NCI-H510A (cell line): ENCODE measurements at places on chromosomes 2 and 18.

DNA sequence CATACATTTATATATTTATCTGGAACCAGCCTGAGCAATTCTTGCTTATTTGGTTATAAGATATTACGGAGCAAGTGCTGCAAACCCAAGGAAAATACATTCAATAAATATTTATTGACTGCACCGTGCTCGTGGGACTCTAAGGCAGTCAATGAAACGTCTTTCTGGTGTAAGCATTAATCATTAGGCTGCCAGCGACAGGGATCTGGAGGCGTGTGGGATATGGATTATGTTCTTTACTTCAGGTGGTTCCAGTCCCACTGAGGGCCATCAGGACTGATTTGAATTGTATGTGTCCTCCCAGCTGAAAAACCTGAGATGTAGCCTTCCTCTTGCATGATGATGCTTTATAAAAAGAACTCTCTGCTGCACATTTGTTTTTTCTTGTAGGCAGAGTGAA lies 75.4 kb downstream of the TACR1 start:
- no peak for DNase-seq

- DNase-seq, result no peak
Measured at GRCh38 chr2:53131416-53131815, 636.2 kb upstream of the CHAC2 start.

DNA sequence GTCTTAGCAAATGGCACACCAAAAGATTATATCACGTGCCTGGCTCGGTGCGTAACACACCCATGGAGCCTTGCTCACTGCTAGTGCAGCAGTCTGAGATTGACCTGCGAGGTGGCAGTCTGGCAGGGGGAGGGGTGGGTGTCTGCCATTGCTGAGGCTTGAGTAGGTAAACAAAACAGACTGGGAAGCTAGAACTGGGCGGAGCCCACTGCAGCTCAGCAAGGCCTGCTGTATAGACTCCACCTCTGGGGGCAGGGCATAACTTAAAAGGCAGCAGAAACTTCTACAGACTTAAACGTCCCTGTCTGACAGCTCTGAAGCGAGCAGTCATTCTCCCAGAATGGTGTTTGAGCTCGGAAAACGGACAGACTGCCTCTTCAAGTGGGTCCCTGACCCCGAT lies 55.9 kb upstream of the FSHR start:
- DNase-seq, result no peak

GRCh38 chr18:5506174-5506573 lies 37.6 kb downstream of the EPB41L3 start:
- no peak for DNase-seq

DNA sequence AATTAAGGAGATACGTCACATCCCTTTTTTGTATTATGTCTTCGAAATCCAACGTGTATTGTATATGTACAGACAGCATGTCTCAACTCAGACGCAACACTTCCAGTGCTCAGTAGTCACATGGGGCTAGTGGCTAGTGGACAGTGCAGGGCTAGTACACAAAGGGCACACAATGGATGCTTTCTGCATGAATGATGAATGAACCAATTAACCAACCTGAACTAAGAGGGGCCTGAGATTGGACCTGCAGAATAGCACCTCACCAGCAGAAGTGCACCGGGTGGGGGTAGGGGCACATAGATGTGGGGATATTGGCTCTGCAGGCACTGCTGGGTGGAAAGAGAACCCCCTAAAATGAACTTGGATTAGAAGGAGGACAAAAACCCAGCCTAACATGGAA lies 20.7 kb downstream of the ST8SIA5 start:
- no peak for DNase-seq

- no peak for DNase-seq
Measured at GRCh38 chr18:5106730-5107129, 90.3 kb downstream of the AKAIN1 start.

DNA sequence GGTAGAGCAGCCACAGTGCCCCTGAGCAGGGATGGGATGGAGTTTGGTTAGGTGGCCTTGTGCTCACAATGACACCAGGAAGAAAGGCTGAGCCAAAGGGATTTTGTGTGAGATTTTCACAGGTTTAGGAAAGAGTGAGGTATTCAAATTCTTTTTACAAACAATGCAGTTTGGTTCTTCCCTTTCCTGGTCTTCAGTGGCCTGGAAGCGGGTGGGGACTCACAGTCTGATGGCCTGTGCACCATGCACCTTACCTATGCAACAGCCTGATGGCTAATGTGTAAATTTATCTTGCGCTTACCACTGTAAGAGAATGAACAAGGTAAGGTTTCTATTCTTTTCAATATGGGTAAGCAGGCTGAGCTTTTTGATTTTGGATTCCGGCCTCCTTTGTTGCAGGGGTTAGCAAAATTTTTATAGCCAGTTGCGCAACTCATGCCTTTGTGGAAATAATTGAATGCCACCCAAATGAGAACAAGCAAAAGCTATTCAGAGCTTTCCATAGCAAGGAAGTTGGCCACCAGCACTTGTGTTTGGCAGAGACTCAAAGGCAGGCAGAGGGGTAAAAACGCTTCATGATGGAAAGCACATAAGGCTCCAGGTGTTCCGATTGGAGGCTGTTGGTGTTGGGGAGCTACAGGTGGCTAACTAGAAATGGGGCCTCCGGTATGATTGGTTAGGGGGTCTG lies 23.8 kb upstream of the IL1R2 start:
- DNase-seq, result no peak

DNA sequence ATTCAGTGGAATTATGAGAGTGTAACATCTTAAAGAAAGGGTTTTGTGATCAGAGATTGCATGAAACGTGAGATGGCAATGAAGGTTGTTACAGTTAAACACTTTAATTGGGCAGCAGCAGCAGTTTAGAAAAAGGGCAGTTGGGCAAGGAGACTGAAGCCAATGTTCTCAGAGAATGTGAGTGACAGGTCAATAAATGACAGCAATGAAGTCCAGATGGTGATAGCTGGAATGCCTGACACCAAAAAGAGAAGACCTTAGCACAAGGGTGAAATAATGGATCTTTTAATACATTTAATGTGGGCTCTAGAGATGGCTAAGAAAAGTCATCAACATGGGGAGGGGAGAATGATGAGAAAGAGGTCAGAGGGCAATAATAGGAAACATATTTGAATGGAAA lies 89.4 kb upstream of the CDH7 start:
- no peak for DNase-seq

DNA sequence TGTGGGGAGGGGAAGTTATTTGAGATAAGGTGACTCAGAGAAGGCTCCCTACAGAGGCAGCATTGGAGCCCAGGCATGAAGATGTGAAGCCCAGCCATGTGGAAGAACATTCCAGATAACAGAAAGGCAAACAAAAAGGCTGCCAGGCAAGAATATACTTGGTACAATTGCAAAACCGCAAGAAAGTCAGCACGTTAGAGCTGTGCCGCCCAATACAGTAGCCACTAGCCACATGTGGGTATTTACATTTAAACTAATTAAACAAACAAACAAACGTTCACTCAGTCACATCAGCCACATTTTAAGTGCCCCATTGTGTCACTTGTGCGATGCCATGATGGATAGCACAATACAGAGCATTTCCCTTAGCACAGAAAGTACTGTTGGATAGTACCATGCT lies 179.6 kb downstream of the SATB2 start:
- DNase-seq, result no peak

- DNase-seq, result peak; percentile 9
Measured at GRCh38 chr2:47535073-47535472, 132.1 kb downstream of the MSH2 start.

- DNase-seq, result no peak
Measured at GRCh38 chr2:10654069-10654468, 35.7 kb downstream of the NOL10 start.

GRCh38 chr18:6423289-6423688 lies 8.6 kb upstream of the L3MBTL4 start:
- DNase-seq, result no peak

- DNase-seq, result no peak
Measured at GRCh38 chr2:108925735-108926134, 63.3 kb downstream of the EDAR start.

- no peak for DNase-seq
Measured at GRCh38 chr2:182207049-182207746, 219.6 kb downstream of the PDE1A start.

DNA sequence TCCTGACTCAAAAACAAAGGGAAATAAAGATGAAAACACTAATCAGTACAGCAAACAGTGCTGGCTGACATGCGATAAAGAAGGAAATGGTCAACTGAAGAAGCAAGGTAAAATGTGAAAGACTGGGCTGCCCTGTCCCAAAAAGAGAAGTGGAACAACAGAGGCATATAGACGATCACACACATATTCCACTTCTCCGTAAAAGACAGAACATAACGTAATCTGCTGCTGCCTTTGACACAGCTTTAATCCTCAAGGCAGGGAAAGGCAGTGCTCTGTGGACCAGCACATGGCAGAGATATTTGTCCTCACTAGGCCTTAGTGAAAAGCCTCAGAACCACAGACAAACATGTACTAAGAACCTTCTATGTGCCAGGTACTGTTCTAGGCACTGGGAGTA lies 24.3 kb upstream of the REL start:
- DNase-seq, result no peak

GRCh38 chr2:54535599-54536195 lies 79.6 kb downstream of the SPTBN1 start:
- DNase-seq, result no peak

- no peak for DNase-seq
Measured at GRCh38 chr2:39399570-39399969, 37.5 kb downstream of the MAP4K3 start.

- DNase-seq, result no peak
Measured at GRCh38 chr2:199663157-199663556, 187.8 kb downstream of the FTCDNL1 start.

- peak; percentile 13 for DNase-seq
Measured at GRCh38 chr18:55489034-55489986, 98.7 kb downstream of the TCF4 start.

- DNase-seq, result no peak
Measured at GRCh38 chr2:29729932-29730331, 191.5 kb downstream of the ALK start.

GRCh38 chr2:222017252-222017850 lies 281.4 kb downstream of the PAX3 start:
- no peak for DNase-seq

GRCh38 chr2:74101574-74102300 lies 46.0 kb downstream of the BOLA3 start:
- no peak for DNase-seq

- no peak for DNase-seq
Measured at GRCh38 chr2:204794624-204795023, 249.3 kb downstream of the PARD3B start.

DNA sequence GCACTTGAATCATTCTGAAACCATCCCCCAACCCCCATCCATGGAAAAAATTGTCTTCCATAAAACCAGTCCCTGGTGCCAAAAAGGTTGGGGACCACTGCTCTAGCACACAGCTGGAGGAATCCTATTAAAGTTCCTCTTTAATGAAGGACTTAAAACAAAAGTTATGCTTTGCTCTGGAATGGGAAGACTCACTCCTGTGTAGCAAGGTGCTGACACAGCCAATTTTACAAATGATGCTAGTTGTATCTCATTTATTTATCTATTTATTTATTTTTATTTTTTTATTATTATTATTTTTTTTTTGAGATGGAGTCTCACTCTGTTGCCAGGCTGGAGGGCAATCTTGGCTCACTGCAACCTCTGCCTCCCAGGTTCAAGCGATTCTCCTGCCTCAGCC lies 58.9 kb upstream of the NDUFV2 start:
- no peak for DNase-seq

GRCh38 chr2:215758691-215759090 lies 254.7 kb downstream of the MREG start:
- no peak for DNase-seq

DNA sequence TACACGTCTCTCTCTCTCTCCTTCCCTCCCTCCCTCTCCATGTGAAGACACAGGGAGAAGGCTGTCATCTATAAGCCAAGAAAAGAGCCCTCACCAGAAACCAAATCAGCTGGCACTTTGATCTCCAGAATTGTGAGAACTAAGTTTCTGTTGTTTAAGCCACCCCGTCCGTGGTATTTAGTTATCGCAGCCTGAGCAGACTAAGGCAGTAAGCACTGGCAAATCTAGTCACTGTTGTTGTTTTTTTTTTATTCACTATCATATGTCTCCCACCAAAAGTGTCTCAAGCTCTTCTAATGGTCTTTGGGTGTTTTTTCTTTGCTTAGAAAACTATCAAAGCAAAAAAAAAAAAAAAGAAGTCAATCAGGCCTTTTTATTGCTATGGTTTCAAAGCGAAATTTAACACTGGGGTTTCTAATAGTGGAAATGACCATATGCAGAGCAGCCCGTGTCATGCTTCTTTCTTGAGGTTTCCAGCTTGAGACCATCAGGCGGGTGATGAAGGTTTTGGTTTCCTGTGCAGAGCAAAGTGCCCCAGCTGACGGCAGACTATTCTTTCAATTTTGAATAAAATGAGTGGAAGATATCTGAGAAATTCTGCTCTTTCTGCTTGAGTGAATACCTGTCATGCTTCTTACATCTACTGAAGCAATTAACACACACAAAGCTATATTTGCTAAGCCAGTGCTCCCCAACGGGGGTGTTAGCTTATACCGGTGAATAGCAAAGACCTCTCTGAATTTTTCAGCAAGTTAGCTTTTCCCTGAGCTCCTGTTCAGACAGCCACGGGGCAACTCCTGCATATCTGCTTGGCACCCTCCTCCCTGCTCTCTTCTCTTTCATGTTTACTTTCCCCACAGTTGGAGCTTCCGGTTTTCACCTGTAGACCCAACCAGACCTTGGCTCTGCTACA lies 394.1 kb upstream of the ATP5MC3 start:
- DNase-seq, result no peak

DNA sequence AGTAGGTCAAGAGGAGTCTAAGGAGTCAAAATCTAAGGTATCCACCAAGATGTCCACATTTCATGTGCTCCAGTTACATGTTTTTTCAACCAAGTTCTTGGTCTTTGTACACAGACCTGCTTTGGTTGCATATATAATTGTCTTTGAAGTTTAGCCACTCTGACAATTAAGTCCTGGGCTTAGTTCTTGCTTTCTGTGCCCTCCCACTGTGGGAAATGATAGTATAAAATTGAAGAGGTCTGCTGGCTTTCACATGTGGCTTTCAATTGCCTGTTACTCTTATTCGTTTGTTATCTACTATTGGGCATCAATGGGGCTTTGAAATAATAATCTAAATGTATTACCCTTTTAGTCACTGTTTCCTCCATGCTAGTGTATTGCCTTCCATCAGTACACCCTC lies 72.8 kb downstream of the TBR1 start:
- no peak for DNase-seq

GRCh38 chr18:62118328-62118727 lies 68.5 kb downstream of the PIGN start:
- no peak for DNase-seq

DNA sequence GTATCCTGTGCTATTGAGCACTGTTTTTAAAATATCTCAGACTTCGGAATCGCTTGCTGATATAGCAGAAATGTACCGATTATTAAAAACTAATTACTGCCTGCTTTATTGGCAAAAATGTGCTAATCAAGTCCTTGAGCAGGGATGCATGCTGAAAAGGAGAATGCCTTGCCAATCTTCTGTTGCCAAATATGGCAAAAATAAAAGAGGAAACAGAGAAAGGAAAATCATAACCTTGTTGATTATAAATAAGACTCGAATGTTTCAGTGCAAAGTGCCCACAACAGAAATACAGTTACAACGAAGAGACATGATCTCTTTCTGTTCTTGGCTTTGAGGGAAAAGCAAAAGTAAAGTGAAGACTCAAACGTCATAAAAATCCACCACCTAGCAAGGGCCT lies 248.5 kb downstream of the TMEM182 start:
- DNase-seq, result no peak

GRCh38 chr2:5215989-5216607 lies 476.1 kb upstream of the SOX11 start:
- no peak for DNase-seq
